Right lung (tissue), 10 donors: ENCODE measurements at places on chromosomes 1 and 21. TPM values are rescaled to one million over a fixed set of nuclear protein-coding genes. Genes with fewer than 3 reads are reported as not detected.

The TTC34 gene
- polyA plus RNA-seq, result 0.74 TPM

The TBX19 gene
- polyA plus RNA-seq, result 5.4 TPM

GRCh38 chr1:203914292-203914691 lies 52.9 kb downstream of the SNRPE start:
- DNase-seq, result no peak

DNA sequence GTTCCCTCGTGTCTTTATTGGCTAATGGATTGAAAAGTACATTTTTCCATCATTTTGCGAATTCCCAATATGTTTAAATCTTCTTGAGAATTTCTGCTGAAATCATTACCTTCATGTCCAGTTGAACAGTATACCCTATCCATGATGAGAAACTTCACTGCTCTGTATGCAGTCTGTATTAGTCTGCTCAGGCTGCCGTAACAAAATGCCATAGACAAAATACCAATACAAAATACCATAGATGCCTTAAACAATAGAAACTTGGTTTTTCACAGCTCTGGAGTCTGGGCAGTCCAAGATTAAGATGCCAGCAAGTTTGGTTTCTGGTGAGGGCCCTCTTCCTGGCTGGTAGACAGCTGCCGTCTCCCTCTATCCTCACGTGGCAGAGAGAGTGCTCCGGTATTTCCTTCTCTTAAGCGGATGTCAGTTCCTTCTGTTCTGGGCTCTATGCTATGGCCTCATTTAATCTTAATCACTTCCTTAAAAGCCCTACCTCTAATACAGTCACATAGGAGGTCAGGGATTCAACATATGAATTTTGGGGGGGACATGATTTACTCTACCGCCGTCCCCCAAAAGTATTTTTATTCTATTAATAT lies 27.0 kb downstream of the CXADR start:
- no peak for DNase-seq

The SLC2A1 gene
- polyA plus RNA-seq, result 64.2 TPM

DNA sequence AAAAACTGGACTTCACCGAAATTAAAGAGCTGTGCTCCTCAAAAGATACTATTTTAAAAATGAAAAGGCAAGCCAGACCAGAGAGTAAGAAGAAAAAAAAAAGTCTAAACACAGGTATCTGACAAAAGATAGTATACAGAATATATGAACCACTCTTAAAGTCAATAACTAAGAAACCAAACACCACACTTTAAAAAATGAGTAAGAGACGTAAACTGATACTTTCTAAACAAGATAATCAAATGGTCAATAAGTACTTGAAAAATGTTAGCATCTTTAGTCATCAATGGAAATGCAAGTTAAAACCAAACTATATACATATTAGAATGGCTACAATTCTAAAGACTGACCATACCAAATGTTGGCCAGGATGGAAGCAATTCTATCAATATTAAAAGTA lies 77.6 kb downstream of the EVI5 start:
- DNase-seq, result no peak

The WNT4 gene
- 2.1 TPM for polyA plus RNA-seq

DNA sequence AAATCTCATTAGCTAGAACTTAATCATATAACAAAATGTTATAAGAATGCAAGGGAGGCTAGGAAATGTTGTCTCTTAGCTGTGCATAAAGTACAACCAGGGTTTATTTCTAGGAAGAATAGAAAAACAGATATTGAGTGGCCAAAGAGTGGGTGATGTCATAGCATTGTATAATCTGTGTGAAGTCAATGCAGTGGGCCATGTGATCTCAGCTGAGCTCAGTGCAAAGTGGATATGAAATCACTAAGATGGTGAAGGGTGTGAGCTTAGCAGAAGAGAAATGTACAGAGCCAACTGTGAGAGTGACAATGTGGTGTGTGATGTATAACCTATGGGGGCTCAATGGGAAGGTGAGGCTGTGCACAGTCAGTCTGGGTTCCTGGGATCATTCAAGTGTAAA lies 29.7 kb upstream of the DUSP23 start:
- no peak for DNase-seq

- DNase-seq, result no peak
Observed at GRCh38 chr1:198773523-198773922, 134.7 kb downstream of the PTPRC start.

DNA sequence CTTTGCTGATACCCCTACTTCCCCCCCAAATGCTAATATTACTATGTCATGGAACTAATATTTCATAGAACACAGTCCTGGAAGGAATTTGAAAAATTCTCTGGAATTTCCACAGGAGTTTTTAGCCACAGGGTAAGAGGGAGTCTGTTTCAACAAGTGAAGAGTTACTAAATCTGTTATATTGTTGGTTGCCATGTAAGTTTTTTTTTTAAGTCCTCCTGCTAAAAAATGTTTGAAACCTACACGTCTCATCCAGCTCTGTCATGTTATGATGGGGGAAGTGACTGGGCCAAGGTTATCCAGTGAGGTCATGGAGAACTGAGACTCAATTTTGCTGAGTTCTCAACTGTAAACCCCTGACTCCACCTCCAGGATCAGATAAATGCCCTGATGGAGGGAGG lies 60.8 kb upstream of the USP24 start:
- DNase-seq, result no peak

The PTGER3 gene
- 0.18 TPM for polyA plus RNA-seq

- no peak for DNase-seq
Observed at GRCh38 chr1:161259345-161259702, 779 bp downstream of the PCP4L1 start.

The GBP6 gene
- 0.21 TPM for polyA plus RNA-seq

DNA sequence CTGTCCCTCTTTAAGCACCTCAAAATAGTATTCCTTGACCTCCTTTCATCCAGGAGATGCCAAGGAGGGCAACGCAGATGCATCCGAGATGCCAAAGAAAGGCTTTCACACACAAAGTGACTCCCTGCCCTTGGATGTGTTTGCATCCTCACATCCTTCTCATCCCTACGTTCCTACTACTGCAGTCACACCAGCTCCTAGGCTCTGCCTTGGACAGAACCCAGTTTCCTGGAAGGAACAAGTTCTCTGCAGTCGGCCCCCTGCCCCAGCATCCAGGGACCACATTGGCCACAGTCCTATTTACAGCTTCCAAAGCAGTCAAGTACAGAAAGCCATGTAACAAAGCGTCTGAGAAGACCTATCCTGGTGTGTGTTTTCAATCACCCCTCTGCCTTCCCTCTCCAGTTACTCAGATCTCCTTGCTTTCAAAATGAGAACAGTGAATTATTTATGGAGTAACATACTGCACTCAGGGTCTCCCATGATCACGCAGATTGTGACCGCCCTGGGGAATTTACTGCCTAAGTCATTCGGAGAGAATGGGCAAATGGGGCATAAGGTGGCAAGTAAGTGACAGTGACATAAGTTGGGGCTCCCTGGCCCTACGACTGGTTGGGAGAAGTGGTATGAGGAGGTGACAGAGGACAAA lies 21.8 kb upstream of the SRP9 start:
- no peak for DNase-seq

The RGL1 gene
- 44.1 TPM for polyA plus RNA-seq

DNA sequence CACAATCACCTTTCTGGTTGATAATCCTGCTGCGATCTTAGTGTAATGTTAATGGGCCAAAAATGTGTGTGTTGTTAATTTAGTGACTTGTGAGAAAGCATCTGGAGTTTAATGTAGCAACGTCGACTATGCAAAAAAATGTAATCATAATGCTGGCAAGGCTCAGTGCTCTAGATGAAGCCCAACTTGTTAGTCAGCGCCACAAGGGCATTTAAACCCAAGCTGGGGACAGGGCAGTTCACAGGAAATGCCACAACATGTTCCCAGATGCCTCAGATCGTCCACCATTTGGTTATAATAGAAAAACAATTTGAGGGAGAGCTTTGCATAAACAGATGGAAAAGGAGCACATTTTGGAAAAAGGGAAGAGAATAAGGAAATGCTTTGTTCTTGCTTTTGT lies 585.4 kb upstream of the PLXNA2 start:
- no peak for DNase-seq

DNA sequence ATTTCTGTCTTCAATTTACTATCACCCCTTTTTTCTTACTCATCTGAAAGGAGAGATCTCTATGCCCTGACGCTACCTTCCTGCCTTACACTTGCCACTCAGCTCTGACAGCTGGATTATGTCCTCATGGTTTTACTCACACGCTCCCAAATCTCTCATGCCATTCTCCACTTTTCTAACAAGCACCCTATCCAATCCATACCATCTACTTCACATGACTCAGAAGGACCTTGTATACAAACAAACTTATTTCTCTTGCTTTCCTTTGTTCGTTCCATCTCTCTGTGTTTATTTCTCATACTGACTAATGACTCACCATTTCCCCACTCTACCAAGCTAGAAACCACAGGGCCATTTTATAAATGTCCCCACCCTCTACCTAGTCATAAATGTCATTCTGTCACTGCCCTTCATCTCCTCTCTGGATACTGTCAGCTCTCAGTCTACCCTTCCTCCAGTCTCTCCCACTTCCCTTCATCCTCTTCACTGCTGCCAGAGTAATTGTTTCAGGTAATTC lies 87.3 kb downstream of the USP24 start:
- DNase-seq, result no peak

DNA sequence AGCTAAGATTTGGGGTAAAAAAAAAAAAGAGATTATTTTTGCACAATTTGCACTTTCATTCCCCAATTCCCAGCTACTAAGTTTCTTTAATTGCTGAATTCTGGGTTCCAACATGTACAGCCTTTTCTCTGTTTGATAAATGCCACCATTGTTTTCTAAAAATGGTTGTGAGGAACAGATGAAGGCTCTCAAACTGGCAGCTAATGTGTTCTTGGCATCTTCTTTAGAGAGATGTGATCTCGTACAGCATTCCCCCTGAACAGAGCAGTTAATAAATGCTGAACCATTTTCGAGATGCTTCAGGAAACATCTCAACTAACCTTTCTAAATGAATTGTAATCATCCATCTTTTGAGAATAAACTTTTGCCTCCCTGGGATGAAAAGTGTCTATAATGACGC lies 107.9 kb upstream of the DYNLT5 start:
- DNase-seq, result no peak

GRCh38 chr1:101051688-101052638 lies 26.4 kb upstream of the DPH5 start:
- DNase-seq, result no peak

The SGIP1 gene
- polyA plus RNA-seq, result 8.2 TPM

DNA sequence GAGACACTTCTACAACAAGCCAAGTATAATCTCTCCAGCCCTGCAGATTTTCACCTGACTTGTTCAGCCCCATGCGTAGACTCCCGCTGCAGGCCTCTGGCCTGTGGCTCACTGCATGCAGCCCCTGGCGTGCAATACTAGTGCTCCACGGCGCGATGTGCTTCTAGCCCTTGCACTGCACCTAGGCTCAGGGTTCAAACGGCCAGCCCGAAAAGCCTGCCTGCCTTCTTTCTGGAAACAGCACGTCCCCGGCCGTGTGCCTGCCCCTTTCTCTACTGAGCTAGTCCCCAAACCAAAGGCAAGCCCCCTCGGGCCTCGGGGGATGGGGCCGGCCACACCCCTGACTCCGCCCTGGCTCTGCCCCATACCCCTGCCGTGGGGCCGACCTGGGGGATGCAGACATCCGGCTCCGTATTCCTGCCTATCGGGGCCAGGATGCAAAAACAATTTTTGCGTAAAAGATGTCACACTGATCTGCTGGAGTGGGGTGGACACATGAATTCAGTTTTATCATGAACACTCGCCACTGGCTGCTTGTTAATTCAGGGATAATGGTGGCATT lies 26.3 kb upstream of the TRAPPC10 start:
- no peak for DNase-seq

The DMRTA2 gene
- polyA plus RNA-seq, result not detected

DNA sequence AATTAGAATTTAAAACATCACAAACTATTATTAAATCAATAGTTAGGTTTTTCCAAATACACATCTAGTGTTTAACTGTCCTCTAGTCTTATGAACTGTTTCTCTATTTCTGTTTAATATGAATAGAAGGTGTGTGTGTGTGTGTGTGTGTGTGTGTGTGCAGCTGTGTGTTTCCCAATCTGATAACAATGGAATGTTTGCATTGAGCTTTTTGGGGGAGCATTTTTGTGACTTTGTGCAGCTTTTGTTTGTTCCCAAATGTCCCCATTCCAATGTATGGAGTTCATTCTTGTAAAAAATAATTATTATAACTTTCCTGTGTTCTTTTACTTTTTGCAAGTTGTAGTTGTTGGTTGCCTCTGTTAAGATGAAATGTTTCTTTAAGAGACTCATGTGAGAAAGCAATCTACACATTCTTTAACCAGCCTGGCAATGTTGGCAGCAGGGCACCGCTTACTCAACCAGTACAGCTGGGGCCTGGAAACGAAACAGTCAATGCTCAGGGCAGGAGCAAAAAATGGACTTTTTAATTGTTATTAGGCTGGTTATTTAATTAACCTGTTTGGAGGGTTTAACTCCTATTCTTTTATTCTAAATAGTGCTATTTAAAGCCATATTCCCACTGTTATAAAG lies 354.3 kb downstream of the SRGAP2C start:
- no peak for DNase-seq

DNA sequence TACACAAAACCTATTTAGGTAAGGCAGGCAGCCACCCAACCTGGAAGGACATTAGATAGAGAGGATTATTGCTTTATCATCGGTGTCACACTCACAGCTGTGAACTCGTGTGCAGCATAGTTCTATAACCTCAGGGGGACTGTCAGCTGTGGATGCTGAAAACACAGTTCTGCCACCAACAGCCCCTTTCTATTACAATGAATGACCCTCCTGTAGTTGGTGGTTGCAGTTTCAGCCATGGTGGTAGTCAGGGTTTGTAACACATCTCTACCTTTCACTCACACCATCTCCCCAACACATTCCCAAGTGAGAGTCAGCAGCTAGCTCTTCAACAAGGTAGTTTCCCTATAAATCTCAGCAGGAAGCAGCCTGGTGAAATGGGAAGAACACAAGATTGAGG lies 136.8 kb downstream of the ZC3H11B start:
- no peak for DNase-seq

The CFAP74 gene
- 2.2 TPM for polyA plus RNA-seq

GRCh38 chr21:33541756-33542639 lies at the start of gene GART:
TSS of gene GART (minus strand) at chr21:33542117. CDS start at chr21:33539315, 2,802 bp downstream.
- peak; percentile 78 for DNase-seq

GRCh38 chr1:181216591-181216994 lies 128.1 kb downstream of the IER5 start:
- DNase-seq, result no peak

GRCh38 chr1:15692121-15692682 lies 8.1 kb downstream of the PLEKHM2 start:
- no peak for DNase-seq

The LCE3D gene
- not detected for polyA plus RNA-seq

DNA sequence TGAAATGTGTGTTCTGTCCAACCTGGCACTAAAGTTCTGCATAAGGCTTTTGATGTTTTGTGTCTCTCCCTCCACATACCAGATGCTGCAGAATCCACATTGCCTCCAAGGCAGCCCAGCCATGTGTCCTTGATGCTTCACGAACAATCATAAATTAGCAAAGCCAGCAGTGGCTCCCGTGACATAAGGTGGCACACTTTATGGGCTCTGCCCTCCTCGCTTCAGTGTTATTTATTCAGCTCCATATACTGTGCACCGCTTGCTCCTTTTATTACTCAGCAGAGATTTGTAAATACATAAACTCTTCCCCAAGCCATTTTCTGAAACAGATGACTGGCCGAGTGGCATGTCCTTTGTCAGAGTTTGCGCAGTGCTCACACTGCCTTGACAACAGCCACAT lies 112.8 kb upstream of the SLC35F3 start:
- no peak for DNase-seq

The FCGR3A gene
- 2.3 TPM for polyA plus RNA-seq
